Nucleus accumbens (tissue), 56 donors: ENCODE measurements at places on chromosomes 16 and 17.

DNA sequence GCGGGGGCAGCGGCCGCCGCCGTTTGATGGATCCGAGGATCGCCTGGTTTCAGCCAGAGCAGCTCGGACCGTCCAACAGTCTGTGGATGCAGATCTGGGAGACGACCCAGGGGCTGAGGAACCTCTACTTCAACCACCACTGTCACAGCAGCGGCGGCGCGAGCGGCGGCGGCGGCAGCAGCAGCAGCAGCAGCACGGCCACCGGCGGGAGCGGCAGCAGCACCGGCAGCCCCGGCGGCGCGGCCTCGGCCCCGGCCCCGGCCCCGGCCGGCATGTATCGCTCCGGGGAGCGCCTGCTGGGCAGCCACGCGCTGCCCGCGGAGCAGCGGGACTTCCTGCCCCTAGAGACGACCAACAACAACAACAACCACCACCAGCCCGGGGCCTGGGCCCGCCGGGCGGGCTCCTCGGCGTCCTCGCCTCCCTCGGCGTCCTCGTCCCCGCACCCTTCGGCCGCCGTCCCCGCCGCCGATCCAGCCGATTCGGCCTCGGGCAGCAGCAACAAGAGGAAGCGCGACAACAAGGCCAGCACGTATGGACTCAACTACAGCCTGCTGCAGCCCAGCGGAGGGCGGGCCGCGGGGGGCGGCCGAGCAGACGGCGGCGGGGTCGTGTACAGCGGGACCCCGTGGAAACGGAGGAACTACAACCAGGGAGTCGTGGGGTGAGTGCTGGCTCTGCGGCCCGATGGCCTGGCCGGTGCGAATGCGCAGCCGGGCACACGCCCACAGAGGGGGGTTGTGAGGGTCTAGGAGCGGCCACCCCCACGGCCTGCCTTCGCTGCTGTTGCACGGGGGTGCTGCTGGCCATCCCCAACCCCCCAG, 702 bp downstream of the TENT4B start:
- DNase-seq: peak; percentile 33

DNA sequence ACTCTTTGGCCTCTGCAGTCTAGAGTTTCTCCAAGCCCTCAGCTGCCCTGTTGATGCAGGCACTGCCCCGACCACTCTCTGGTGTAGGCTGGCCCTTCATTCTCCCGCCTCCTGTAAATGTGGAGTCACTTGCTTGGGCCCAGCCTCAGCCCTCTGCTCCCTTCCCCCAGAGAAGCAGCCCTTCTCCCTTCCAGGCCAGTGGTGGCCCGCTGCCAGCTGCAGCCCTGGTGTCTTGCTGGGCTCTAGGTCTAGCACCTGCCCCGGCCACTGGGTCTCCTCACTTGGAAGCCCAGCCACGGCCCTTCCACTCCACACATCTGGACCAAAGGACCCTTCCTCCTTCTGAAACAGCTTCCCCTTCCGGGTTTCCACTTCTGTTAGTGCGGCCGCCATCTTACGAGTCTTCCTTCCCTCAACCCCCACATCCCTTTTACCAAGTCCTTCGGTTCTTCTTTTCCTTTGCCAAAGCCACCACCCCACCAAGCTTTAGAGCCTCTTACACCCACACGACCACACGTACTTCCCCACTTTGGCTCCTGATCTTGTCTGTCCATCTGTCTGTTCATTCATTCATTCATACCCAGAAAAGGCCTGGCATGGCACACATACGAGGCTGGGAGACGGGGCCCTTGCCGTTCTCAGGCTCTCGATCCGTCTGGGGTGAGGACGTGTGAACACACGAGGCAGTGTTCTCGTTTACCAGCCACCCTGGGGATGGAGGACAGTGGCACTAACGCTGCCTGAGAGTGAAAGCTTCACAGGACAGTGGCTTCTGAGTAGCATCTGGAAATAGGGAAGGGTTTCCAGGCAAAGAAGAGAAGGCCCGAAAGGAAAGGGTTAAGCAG, 68.0 kb downstream of the ABR start:
- no peak for DNase-seq

DNA sequence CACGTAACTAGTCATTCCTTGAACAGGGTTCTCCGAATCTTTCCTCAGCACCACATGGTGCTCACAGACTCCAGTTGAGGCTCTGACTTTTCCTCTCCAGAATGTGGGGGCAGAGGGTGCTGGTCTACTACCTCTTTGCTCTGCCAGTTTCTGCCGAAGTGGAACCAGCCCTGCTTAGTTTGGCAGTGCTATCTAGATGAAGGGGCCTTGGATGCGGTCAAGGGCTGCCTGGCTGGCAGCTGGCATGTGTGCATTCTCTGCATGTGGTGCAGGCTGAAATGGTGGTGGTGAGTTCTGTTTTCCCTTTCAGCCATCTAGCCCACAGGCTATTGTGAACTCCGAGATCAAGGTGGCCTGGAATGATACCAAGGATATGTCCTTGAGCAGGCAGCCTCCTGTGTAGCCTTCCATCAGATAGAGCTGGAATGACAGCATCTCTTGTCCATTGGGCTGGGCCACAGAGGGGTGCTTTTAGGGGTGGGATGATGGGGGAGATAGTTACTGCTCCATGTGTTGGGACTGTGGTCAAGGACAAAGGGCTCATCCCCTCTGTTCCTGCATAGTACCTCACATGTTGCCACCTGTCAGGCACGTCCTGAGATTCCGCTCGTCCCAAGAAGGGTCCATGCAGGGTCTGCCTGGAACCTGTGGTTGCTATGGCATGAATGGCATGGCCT, 2.0 kb downstream of the DYNLL2 start:
- DNase-seq: no peak

- DNase-seq: no peak
Measured at GRCh38 chr16:69568676-69569075, 2.9 kb downstream of the NFAT5 start.

DNA sequence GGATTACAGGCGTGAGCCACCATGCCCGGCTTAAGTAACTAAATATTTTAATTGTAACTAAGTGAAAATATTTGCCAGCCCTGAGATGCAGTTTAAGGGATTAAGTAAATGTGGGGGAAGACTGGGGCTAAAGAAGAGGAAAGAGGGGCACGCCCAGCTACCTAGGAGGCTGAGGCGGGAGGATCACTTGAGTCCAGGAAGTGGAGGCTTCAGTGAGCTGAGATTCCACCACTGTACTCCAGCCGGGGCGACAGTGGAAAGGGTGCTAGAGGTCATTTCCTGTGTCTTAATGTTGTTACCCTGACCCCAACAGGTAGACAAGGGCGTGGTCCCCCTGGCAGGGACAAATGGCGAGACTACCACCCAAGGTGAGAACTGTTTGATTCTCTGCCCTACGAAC, 2.8 kb downstream of the ALDOA start:
- no peak for DNase-seq
